ENCODE measurements at places on chromosomes 16 and 17.

- no peak for DNase-seq
These were observed 3.2 kb upstream of the GRIN2C start for GRCh38 chr17:74862919-74863318.

GRCh38 chr17:33335491-33336173 lies 42.5 kb upstream of the ASIC2 start:
- no peak for DNase-seq

GRCh38 chr16:1486551-1487390 lies 2.0 kb downstream of the PTX4 start:
- DNase-seq: no peak

- no peak for DNase-seq
These were observed 64.6 kb downstream of the USP32 start for GRCh38 chr17:60327134-60327900.

GRCh38 chr16:84897911-84898377 lies 78.2 kb downstream of the CRISPLD2 start:
- no peak for DNase-seq

GRCh38 chr17:14038206-14038605 lies 31.1 kb upstream of the COX10 start:
- DNase-seq: no peak

- DNase-seq: no peak
These were observed 14.1 kb downstream of the CACNG4 start for GRCh38 chr17:66978514-66979061.

- DNase-seq: no peak
These were observed 6.3 kb upstream of the KCNG4 start for GRCh38 chr16:84245956-84246678.

DNA sequence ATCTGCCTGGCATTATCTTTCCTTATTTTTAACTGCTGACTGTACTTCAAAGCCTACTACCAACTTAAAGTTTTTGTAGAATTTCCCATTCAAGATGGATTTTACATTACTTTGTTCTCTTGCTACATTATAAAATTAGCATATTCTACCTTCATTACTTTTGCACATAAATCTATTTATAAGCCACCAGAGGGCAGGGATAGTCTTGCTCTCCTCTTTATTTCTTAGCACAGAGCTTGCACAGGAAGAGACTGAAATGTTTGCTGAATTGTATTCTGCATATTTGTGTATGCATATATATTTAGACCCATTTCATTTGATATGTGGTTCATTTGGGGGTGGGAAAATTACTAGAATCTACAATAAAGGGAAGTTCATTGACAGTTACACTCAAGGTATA lies 108.0 kb downstream of the SKAP1 start:
- DNase-seq: no peak

GRCh38 chr16:25692351-25692741 lies 587 bp downstream of the HS3ST4 start:
- no peak for DNase-seq

DNA sequence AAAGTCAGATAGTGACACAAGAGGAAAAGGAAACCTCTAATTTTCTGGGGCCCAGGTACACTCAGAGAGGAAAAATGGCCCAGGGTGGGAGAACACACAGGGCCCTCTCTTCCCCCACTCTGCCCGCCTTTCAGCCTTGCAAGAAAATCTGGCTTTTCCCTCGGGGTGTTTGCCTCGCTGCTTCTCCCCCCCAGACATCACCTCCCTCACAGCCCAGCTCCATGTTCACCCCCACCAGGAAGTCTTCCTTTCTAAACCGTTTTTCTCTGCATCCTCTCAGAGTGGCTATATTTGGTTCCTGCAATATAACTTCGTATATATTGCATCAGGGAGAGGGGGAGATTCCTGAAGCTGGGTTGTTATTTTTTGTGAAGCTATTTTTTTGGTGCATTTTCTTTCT lies 27.3 kb downstream of the RPRML start:
- no peak for DNase-seq

- peak; percentile 13 for DNase-seq
These were observed 18.0 kb downstream of the C17orf75 start for GRCh38 chr17:32323811-32324491.

- DNase-seq: no peak
These were observed 222.9 kb downstream of the CPPED1 start for GRCh38 chr16:12580809-12581208.

DNA sequence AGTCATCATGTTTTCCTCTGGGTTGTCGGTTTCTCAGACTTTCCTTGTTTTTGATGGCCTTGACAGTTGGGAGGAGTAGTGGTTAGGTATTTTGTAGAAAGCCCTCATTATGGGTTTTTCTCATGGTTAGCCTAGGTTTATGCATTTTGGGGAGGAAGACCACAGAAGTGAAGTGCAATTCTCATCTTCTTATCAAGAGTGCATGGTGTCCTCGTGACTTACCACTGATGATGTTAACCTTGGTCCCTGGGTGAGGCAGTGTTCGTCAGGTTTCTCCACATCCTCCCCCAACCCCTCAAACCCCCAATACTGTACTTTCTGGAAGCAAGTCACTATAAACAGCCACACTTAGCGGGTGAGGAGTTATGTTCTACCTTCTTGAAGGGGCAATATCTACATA lies 42.3 kb downstream of the BPTF start:
- DNase-seq: no peak

GRCh38 chr17:73140566-73140965 lies 24.2 kb upstream of the SSTR2 start:
- no peak for DNase-seq

GRCh38 chr17:22512997-22513538 lies 820.7 kb downstream of the KCNJ18 start:
- DNase-seq: no peak

DNA sequence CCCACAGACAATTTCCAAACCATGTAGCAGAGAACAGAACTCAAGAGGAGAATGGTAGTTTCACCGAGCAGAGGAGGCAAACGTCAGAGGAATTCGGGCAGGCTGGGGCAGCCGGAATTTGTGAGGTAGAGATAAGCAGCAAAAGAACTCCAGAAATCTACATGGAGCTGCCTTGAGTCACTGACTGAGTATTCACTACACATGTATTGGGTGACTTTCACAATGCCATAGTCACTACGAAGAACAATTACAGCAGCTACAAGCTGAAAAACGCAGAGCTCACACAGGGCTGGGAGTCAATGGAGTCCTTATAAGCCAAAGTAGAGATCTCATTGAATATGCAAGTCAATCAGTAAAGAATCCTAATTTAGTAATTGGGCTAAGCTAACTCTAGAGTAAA lies 13.4 kb downstream of the CMC2 start:
- no peak for DNase-seq

- no peak for DNase-seq
These were observed 27.2 kb upstream of the TBX2 start for GRCh38 chr17:61372436-61372835.

DNA sequence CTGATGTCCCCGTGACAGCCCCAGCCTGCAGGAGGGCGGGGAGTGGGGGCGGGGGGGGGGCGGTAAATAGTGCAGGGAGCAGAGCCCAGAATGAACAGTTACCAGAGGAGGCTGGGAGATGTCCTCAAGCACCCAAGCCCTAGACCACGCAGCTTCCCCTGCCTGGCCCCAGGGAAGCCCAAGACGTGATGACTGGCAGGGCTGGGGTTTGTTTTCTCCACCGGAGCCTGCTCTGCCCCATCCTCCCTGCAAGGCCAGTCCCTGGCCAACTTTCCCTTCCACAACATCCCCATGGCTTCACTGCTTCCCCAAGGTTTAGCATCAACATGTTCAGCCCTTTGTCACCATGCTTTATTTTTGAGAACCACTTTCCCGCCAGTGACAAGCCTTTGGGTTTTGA lies 1.4 kb upstream of the BEAN1 start:
- no peak for DNase-seq

- DNase-seq: no peak
These were observed 867.3 kb upstream of the GOT2 start for GRCh38 chr16:59601452-59601851.

- DNase-seq: no peak
These were observed 21.9 kb downstream of the PLEKHG4 start for GRCh38 chr16:67301080-67301782.

DNA sequence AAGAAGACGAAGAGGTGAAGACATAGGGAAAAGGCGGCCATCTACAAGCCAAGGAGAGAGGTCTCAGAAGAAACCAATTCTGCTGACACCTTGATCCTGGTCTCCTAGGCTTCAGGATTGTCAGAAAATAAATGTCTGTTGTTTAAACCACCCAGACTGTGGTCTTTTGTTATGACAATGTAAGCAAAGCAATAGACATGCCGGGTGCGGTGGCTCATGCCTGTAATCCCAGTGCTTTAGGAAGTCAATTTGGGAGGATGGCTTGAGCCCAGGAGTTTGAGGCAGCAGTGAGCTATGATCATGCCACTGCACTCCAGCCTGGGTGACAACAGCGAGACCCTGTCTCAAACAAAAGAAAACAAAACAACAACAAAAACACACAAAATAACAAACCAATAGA lies 64.4 kb downstream of the HAPSTR1 start:
- DNase-seq: no peak

- DNase-seq: peak; percentile 72
These were observed 1.0 kb upstream of the HEXIM2 start for GRCh38 chr17:45160447-45161287.

- no peak for DNase-seq
These were observed 1.7 kb upstream of the RBBP6 start for GRCh38 chr16:24537474-24538337.

DNA sequence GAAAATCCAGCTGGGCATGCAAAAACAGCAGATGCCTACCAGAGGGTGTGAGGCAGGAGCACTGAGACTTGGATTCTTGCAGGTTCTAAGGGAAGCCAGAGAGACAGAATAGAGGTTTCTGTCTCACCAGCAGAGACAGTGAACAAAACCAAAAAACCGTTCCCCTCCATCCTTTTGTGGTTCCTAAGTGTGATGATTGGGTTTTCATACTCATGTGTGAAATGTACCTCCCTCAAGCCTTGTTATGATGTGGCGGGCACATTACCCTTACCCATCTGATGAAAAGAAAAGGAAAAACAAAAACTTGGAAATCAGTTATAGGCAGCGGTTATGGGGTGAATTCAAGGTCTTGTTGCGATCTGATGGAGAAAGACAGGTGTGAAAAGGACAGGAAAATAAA lies 172.6 kb upstream of the CDH13 start:
- DNase-seq: no peak

- no peak for DNase-seq
These were observed 8.4 kb downstream of the SLC16A5 start for GRCh38 chr17:75096082-75096625.

DNA sequence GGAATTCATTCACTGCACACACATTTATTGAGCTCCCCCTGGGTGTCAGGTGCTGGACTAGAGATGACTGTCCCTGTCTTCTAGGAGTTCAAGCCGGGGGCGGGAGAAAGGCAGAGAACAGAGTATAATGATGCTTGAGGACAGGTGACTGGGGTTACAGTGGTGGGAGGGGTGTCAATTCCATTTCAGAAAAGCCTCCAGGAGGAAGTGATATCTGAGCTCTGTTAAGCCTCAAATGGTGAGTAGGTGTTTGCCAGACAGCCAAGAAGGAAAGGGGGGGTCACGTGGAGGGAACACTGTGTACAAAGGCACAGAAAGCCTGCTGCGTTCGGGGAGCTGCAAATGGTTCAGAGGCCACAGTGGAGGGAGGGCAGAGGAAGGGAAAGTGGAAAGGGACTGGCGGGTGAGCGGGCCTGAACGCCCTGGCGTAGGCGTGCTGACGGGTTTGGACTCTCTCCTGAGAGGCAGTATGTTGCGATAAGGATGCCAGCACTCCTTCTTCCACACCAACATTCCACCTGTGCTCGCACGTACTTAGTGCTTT lies 9.7 kb upstream of the NXPH3 start:
- no peak for DNase-seq

DNA sequence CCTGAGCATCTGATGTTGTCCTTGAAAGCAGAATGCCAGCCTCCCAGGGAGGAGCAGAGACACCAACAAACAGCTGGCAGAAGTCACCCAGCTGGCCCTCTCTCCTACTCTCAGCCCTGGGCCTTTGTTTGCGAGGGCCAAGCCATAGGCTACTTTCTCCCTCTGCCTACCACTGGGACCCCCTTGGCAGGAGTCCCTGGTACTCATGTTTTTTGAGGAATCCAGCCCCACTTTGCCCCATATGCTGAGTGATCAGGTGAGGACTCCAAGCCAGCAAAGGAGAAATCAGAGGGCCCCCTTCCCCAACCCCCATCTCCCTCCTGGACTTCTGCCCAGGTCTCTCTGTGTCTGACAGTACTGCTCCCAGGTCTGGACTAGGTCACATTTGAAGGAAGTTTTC lies 121.9 kb downstream of the USP31 start:
- no peak for DNase-seq

DNA sequence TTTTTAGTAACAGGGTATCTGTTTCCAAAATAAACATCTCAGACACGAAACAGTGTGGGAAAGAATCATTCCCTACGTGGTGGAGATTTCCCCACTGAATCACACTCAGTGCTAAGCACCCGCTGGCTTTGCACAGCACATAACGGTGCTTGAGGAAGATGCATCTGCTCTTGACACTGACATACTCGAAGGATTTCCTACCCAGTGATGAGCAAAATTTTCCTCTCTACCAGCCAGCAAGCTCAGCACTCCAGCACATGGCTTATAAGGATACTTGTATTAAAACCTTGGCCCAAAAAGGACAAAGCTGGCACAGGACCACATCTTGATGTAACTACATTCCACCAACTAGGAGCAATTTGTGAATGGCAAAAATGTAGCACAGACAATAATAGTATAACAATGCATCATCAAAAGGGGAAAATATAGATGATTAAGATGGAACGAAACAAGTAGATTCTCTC lies 59.0 kb downstream of the ANKFY1 start:
- DNase-seq: no peak

DNA sequence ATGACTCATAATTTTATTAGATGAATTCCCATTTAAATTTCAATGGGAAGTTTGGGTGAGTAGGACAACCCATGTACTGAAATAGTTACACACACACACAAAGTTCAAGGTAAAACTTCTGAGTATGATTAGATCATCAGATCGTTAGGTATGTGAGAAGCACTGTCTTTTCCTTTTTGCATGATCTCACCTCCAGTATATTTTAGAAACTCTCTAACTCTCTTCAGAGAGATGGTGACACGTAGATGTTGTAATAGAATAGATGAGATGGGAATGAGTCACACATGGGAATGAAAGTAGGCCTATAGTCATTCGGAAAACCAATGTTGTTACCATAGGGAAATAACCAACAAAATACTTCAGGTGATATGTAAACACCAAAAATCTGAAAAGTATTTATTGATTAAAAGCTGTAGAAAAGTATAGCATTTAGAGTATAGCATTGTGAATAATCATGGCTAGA lies 22.2 kb downstream of the KRT23 start:
- DNase-seq: no peak

GRCh38 chr17:50079334-50080095 lies 15.6 kb upstream of the PDK2 start:
- DNase-seq: no peak

- no peak for DNase-seq
These were observed 1.6 kb downstream of the RAB11FIP4 start for GRCh38 chr17:31392856-31393748.

All from NK-92 treated with Interleukin-12 subunit alpha and Interleukin-12 subunit beta, amount 100 ng/mL, for 24 hours (cell line).